Astrocyte of the hippocampus (primary cell): ENCODE measurements at places on chromosomes 4 and X.
A peak's percentile ranks its signal among the peaks of the same experiment; 100 is the strongest.

DNA sequence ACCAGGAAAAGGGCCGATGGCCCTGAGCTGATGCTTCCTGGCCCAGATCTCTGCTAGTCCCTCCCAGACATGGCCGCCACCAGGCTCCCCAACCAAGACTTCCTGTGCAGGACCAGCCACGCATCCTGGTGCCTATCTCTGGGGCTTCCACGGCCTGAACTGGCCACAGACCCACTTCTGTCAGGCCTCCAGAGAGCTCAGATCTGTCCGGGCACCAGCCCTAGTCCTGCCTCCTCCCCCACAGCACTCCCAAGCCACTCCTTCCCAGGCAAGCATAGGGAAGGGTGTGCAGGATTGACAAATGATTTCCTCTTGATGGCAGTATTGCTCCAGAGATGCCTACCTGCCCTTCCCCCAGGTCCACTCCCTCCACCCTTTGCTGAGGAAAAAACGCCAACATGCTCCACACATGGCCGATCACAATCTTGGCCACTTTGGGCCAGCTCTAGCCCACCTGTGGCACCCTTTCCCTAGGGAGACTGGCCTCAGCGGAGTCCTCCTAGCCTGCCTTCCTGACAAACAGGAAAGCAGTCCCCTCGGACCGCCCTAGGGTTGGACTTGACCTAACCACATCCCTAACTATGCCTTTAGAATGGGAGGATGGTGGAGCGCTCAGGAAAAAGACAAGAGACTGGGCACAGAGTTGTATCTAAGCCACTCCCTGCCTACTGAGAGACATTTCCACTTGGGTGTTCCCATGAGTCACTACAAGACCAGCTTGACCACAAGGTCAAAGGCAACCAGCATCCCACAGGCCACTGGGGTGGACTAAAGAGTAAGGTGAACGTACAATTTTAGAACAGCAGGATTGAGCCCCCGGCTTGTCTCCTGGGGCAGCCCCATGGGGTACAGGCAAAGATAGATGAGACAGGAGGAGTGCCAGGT lies 277.5 kb upstream of the AGTR2 start:
- DNase-seq: peak; percentile 70

DNA sequence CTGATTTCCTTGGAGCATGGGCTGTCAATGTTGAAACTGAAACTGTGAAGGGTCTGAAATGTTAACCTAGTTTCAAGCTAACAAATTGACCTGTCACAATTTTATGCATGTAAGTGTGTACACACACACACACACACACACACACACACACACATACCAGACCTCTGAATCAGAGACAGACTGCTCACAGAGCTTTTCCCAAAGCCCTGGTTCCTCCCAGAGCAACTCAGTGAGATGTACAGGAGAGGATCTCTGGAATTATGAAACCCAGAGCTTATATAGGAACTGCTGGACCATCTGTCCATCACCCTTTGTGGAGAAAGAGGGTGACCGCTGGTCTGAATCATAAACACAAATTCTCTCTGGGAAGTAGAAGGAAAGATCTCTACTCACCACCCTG lies 228.1 kb upstream of the PRPS2 start:
- peak; percentile 52 for DNase-seq

- no peak for DNase-seq
Observed at GRCh38 chr4:15147714-15148113, 145.4 kb downstream of the CPEB2 start.

DNA sequence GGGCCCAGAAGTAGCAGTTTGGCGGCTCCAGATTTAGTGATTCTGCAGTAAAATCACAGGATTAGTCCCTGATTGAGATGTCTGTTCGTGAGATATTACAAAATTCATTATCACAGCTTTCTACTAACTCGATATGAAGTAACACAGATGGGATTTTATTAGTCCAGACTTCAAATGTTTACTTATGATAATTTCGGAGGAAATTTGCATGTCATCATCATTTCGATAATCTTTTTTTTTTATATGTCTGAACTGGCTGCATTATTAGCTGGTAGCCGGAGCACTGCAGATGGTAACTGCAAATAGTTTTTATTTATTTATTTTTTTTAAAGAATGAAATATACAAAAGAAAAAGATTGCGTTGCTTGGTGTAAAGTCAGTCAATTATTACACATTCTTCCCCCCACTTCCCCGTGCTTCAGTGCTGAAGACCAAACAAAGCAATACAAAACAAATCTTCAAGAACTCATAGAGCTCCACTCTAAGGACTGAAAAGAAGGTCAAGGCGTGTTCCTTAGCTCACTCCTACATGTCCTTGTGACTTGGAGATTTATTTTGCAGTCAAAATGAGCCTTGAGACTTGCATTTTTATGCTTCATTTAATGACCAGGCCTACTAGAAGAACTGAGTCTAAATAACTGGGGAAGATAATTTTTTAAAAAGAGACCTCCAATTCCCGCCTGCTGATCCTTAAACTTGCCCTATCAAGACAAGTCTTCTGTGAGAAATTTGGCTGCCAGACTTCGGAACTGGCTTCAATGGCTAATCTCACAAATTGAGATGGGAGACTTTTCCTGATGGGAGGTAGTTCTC lies 11.7 kb upstream of the PITX2 start:
- no peak for DNase-seq

DNA sequence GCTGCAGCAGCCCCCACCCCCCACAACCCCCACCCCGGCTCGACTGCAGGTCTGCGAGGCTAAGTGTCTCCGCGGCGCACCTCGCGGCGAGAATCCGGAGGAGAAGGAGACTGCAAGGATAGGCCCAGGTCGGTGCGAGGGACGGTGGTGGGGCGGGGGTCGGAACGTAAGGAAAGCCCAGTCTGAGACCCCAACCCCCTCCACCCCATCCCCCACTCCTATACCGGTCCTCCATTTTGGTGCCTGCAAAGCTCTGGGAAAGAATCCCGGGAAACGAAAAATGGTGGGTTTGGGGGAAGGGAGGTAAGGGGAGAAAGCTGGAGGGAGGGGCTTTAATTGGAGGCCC lies 614 bp downstream of the BEX3 start:
- DNase-seq: peak; percentile 52

- DNase-seq: peak; percentile 79
Observed at GRCh38 chr4:25051534-25051933, 20.8 kb upstream of the LGI2 start.

GRCh38 chr4:22504922-22505321 lies 10.9 kb downstream of the ADGRA3 start:
- no peak for DNase-seq

- DNase-seq: peak; percentile 85
Observed at GRCh38 chr4:110087070-110087708, 111.2 kb downstream of the ELOVL6 start.

DNA sequence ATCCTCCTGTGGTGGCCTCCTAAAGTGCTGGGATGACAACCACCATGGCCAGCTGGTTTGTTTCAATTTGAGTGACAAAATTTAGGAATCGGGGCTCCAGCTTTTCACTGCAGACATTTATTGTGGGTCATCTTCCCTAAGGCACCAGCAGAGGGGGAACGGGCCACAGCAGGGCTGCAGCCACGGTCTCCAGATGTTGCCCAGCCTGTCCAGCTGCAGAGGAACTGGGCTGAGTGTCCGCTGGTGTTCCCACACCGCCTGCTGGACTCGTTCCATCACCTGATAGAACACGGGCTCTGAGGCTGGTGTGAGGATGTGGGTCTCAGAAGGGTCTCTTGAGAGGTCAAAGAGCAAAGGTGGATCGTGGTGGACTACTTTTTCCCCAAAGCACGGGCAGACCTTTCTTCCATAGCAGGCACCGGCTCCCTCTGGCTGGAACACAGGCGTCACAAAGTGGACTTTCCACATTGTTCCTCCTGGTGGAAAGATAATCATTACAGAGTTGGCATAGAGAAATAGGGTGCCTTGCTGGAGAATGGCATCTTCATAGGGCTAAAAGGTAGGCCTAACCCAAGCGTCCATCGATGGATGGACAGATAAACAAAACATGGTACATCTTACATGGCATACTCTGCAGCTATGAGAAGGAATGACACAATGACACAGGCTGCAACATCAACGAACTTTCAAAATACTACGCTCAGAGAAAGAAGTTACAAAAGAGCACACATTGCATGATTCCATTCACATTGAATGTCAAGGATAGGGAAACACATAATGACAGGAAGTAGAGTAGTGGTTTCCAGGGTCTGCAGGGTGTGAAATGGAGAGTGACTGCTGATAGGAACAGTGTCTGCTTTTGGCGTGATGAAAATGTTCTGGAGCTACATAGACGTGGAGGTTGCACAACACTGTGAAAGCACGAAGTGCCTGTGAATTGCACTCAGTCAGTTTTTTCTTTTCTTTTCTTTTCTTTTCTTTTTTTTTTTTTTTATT lies 5.9 kb upstream of the ARSD start:
- DNase-seq: no peak

GRCh38 chrX:123731258-123731986 lies 1.4 kb downstream of the THOC2 start:
- peak; percentile 48 for DNase-seq

DNA sequence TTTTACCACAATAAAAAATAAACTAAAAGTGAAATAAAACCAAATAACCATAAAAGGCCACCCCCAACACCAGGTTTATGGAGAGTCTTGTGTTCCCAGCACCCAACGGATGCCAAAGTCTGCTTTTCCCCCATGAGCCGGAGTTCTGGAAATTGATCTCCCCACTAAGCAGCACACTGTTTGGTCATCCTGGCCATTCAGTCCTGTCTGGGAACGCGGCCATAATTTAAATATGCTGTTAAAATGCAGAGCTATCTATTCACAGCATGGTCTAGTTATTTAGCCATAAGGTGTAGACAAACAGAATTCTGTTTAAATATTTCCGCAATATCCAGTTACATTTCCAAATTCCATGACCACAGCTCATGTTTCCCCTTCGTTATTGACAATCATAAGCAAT lies 129.6 kb upstream of the TBL1X start:
- no peak for DNase-seq

DNA sequence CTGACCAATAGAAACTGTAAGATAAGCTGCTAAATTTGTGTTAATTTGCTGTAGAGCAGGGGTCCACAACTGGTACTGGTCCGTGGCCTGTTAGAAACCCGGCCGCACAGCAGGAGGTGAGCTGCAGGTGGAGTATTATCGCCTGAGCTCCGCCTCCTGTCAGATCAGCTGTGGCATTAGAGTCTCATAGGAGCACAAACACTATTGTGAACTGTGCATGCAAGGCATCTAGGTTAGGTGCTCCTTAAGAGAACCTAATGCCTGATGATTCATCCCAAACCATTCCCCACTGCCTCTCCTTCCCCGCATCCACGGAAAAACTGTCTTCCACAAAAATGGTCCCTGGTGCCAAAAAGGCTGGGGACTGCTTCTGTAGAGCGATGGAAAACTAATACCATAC lies 19.7 kb downstream of the FBXW7 start:
- DNase-seq: peak; percentile 16

GRCh38 chr4:4913147-4913561 lies 53.7 kb downstream of the MSX1 start:
- DNase-seq: no peak

- DNase-seq: no peak
Observed at GRCh38 chr4:26239801-26240200, 81.0 kb upstream of the RBPJ start.

GRCh38 chr4:37770016-37770415 lies 56.5 kb upstream of the PGM2 start:
- peak; percentile 86 for DNase-seq

GRCh38 chr4:26826721-26827120 lies 33.9 kb upstream of the STIM2 start:
- no peak for DNase-seq

DNA sequence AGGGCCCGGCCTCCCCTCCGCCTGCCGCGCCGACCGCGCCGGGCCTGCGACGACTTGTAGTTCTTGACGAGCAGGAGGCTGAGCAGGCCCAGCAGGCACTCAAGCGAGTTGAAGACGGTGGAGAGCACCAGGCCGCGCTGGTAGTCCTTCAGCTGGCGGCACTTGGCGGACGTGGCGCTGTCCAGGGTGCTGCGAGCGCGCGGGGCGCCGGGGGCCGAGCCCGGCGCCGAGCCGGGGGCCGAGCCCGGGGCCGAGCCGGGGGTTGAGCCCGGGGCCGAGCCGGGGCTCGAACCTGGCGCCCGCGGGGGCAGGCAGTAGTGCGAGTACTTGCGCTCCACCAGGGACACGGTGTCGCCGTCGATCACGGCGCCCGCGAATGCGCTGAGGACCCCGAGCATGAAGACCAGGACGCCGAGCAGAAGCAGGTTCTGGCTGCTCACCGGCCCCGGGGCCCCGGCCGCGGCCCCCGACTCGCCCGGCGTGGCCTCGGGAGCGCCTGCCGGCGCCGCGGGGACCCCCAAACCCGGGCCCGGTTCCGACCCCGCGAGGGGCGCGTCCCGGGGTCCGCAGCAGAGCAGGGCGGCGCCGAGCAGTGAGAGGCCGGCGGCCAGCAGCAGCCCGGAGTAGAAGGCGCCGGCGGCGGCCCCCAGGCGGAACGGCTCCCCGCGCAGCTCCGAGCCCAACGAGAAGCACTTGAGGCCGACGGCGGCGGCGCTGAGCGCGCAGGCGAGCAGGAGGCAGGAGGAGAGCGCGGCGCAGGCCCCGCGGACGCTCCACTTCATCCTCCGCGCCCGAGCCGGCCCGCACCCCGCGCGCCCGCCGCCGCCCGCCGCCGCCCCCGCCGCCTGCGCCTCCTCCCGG lies 584 bp downstream of the TMEM271 start:
- DNase-seq: peak; percentile 89

DNA sequence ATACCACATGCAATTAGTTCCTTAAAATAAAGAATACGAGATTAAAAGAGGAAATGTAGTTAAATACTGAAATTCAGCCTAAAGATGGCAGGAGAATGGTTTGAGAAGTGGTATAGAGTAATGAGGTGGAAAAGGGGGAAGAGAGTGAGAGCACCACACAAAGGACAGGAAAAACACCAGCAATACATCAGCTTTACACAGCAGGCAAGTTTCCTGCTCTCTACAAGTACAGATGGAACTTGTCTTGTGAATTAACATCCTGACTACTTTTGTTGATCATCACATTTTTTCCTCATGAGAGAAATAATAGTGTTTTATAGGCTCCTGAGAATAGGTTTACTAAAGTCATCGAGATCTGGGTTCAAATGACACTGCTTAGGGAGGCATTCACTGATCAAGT lies 2.9 kb upstream of the UNC5C start:
- no peak for DNase-seq

GRCh38 chrX:53223955-53224859 lies 800 bp downstream of the KDM5C start:
- peak; percentile 56 for DNase-seq

DNA sequence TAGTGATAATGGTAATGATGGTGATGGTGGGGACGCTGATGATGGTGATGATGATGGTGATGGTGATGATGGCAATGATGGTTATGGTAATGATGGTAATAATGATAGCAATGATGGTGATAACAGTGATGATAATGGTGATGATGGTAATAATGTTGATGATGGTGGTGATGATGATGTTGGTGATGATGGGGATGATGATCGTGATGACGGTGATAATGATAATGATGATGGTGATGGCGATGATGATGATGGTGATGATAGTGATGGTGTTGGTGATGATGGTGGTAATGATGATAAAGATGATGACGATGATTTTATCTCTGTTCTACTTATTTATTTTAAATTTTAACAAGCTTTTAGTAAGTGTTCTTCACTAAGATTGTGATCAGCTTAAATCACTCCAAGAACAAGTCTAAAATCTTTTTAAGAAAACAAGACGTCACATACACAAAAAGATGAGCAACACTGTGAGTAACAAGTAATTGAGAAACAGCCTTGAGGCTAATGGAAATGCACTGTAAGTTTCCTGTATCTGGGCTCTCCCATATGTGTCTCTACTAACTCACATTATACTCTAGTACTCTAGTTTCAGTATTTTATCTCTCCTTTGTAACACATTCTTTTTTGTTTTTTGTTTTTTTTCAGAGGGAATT lies 480.2 kb upstream of the PRKX start:
- no peak for DNase-seq
